Fibroblast of mammary gland (primary cell): ENCODE measurements at places on chromosomes 11 and 22.

DNA sequence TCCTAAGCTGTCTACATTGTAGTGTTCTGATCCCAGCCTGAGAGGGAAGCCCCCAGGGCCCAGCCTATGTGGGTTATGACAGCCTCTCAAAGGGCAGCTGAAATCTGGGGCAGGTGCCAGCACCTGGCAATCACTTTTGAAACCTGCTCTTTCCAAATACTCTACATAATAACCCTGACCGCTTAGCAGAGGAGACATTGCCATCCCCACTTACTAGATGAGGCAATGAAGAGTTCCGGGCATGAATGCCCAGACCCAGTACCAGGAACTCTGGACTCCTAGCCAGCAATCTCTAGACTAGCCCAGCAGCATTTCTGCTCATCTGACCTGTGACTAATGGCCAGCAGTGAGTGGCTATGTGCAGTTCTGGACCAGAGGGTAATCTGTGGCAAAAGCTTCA, 412.4 kb upstream of the CADM1 start:
- no peak for DNase-seq

- peak; percentile 5 for DNase-seq
These were observed 44.7 kb downstream of the CSTF3 start for GRCh38 chr11:33116535-33116934.

- DNase-seq: peak; percentile 5
These were observed 25.7 kb downstream of the CASP5 start for GRCh38 chr11:104997288-104997687.

- no peak for DNase-seq
These were observed at the start of gene SEZ6L for GRCh38 chr22:26169315-26170111. TSS of gene SEZ6L (plus strand) at chr22:26169462. CDS start at chr22:26169670, 208 bp downstream.

DNA sequence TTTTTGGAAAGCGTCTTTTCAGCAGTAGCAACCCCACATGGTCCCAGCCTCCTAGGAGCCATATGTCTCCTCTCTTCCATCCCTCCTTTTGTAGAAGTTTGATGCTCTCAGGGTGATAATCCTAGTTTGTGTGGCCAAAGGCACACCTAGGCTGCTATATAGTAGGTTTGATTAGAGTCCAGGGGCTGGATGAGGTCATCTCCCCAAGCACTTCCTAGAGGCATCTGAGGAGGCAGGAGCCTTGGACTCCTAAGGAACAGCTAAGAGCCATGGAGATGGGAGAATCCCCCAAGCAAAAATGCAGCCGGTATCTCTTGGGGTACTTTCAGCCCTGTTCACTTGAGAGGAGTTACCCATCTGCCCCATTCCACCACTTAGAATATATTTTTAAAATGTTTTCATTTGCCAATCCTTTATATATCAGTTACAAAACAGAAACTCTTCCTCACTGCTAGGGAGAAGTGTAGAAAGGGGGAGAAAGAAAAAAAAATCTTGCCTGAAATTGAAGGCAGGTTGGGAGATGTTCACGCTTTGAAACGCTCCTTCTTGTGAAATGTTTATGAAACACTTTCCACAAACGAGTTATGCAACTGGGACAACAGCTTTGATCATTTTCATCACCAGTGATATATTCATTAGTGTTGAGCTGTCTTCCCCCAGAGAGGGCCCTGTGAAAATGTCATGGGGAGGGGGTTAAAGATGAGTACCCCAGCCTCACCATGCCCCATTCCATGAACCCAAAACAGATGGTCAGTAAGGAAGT, 31.9 kb upstream of the TLCD5 start:
- DNase-seq: no peak

- DNase-seq: peak; percentile 33
These were observed 2.8 kb upstream of the ANO9 start for GRCh38 chr11:444396-445144.

GRCh38 chr22:29948385-29948769, 65.4 kb downstream of the MTMR3 start:
- no peak for DNase-seq

DNA sequence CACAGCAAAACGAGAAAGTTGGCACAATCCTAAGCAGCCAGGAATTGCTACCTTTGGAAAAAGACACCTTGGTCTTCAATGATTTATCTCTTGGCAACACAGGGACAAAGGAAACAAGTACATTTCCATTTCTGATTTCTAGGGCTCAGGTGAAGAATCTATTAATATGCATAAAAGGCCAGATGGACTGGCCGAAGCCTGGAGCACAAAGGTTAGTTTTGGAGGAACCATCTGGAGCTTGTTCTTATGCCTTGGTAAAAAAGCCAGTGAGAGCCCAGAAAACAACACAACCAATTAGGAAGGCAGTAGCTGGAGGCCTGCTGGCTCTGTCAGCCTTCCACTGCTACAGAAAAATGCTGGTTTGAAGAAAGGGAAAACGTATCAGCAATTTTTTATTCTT, 713.5 kb upstream of the API5 start:
- no peak for DNase-seq

DNA sequence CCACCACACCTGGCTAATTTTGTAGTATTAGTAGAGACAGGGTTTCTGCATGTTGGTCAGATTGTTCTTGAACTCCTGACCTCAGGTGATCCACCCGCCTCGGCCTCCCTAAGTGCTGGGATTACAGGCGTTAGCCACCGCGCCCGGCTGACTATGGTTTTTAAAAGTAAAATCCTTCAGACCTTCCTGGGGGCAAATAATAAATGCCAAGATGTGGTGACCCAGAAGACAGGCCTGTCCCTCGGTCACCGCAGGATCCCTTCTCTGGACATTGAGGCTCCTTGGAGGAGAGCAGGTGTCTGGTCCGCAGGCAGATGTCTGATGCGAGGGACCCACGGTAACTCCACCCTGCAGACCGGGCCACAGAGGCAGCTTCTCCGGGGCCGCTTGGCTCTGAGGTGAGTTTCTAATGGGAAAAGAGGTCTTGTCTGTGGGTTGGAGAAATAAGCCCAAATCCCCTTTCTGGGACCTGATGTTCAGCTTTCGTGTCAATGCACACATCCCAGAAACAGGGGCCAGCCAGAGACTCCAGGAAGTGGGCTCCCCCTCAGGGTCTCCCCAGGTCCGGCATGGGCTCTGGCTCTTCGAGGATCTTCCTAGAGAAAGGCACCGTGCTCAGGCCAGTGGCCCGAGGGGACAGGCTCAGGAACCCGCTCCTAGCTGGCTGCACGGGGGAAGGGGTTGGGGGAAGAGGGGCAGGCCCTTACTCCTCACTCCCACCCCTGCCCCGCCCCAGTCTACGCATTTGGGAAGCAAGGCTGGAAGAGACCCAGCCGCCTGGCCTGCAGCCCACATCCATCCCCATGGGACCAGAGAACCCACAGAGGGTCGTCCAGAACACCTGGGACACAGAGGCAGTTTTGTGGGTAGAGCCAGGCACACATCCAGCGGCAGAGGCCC, 100.6 kb downstream of the WNT7B start:
- DNase-seq: no peak

GRCh38 chr11:43957571-43957970, 15.1 kb downstream of the C11orf96 start:
- DNase-seq: no peak
